Activated CD4-positive, alpha-beta T cell treated with anti-CD3 and anti-CD28 coated beads, Interleukin-2, amount 10 ng/mL, durations not matched to agents 24 days and 14 days (primary cell): ENCODE measurements at places on chromosomes 4 and X. TPM values are rescaled to one million over a fixed set of nuclear protein-coding genes. Genes with fewer than 3 reads are reported as not detected.

Gene RAB9A
- total RNA-seq, result 9.2 and 10.8 TPM in 2 replicates

Gene ZNF157
- total RNA-seq, result 0.31 and 0.40 TPM in 2 replicates

Gene PCDH18
- not detected in 2 replicates for total RNA-seq

- H3K4me3 ChIP-seq, result no peak overlapping the region
- no peaks in the 10 kb centered on the region for H3K36me3 ChIP-seq
- no peaks in the 10 kb centered on the region for H3K4me1 ChIP-seq
- no peak for DNase-seq
Observed at GRCh38 chr4:29708473-29708872, 1011.7 kb upstream of the PCDH7 start.

- no peak for DNase-seq
- H3K27ac ChIP-seq, result no peak overlapping the region
- H3K4me1 ChIP-seq, result peaks cover 5% of the 10 kb centered on the region
Observed at GRCh38 chr4:174316954-174317353, 33.2 kb downstream of the CEP44 start.

DNA sequence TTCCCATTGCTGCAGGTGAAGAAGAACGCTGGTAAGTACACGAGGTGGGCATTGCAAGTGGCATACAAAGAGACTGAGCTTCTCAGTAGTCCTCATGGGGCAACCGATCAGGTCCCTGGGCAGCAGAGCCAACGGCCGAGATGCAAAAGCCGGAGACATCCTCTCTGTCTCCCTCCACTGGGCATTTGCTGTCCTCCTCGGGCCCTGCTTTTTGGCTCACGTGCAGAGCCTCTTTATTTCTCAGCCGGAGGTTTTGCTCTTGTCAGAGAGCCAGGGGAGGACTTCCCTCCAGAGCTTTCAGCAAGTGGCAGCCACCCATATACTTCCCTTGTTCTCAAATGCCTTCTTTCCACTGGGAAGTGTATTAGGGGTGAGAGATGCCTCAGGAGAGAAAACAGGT, 18.0 kb downstream of the STARD8 start:
- peaks cover 5% of the 10 kb centered on the region for H3K27me3 ChIP-seq
- no peaks in the 10 kb centered on the region for H3K4me1 ChIP-seq
- H3K36me3 ChIP-seq, result no peaks in the 10 kb centered on the region
- H3K27ac ChIP-seq, result no peak overlapping the region
